MG63 (cell line): ENCODE measurements at places on chromosomes 7 and 10.

GRCh38 chr10:75726522-75727483 is 295.4 kb downstream of the LRMDA start:
- DNase-seq = no peak

GRCh38 chr10:46226232-46226631 is 60.6 kb upstream of the ANTXRL start:
- no peak for DNase-seq

DNA sequence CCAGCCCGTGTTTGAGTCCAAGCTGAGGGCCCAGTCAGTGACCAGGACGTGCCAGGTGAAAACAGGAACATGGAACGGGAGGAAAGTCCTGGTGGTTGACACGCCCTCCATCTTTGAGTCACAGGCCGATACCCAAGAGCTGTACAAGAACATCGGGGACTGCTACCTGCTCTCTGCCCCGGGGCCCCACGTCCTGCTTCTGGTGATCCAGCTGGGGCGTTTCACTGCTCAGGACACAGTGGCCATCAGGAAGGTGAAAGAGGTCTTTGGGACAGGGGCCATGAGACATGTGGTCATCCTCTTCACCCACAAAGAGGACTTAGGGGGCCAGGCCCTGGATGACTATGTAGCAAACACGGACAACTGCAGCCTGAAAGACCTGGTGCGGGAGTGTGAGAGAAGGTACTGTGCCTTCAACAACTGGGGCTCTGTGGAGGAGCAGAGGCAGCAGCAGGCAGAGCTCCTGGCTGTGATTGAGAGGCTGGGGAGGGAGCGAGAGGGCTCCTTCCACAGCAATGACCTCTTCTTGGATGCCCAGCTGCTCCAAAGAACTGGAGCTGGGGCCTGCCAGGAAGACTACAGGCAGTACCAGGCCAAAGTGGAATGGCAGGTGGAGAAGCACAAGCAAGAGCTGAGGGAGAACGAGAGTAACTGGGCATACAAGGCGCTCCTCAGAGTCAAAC is 5.2 kb downstream of the GIMAP5 start:
- DNase-seq = no peak

DNA sequence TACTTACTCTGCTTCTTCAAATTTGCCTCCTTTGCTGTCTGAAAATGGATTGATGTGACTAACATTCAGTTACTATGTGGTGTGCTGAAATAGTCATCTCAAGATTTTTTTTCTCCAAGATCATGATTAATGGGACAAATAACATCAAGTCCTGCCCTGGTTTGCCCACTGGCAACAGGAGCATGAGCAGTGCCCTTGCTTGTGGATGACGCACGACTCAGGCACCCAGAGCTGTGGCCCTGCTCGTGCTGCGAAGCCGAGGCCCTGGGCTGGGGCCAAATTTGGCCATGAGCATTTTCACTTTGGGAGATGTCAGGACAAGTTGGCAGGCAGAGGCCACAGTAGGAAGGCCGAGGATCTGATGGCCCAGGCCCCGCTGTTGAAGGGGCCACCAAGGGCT is 239.8 kb upstream of the IGFBP3 start:
- no peak for DNase-seq

DNA sequence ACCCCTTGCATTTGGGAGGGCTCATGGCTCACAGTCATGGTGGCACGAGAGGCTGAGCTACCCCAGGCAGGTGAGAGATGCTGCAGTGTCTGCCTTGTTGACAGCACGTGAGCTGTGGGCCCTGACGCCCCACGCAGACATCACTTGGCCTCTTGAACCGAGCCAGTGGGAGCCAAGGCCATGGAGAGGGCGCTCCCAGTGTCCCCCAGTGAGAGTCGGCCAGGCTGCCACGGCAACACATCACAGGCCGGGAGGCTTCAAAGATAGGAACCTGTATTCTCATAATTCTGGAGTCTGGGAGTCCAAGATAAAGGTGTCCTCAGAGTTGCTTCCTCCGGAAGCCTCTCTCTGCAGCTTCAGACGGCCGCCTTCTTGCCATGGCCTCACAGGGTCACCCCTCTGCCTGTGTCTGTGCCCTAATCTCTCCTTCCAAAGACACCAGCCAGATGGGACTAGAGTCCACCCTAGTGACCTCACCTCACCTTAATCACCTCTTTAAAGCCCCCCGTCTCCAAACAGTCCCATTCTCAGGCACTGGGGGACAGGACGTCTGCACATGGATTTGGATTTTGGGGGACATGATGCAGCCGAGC is 119.6 kb downstream of the KLF6 start:
- no peak for DNase-seq

DNA sequence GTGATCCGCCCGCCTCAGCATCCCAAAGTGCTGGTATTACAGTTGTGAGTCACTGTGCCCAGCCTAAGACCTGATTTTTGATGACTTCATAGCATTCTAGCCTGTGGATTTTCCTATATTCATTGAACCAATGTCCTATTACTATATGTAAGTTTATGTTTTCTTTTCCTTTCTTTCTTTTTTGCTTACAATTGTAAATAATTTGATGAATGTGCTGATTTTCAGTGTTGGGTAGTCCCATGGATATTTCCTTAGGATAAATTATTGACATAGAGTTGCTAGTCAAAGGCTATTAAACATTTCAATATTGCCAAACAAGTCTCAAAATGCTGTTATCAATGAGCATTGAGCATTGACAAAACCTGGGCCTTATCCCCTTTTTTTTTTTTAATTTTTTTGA is 9.9 kb upstream of the PHYH start:
- no peak for DNase-seq

DNA sequence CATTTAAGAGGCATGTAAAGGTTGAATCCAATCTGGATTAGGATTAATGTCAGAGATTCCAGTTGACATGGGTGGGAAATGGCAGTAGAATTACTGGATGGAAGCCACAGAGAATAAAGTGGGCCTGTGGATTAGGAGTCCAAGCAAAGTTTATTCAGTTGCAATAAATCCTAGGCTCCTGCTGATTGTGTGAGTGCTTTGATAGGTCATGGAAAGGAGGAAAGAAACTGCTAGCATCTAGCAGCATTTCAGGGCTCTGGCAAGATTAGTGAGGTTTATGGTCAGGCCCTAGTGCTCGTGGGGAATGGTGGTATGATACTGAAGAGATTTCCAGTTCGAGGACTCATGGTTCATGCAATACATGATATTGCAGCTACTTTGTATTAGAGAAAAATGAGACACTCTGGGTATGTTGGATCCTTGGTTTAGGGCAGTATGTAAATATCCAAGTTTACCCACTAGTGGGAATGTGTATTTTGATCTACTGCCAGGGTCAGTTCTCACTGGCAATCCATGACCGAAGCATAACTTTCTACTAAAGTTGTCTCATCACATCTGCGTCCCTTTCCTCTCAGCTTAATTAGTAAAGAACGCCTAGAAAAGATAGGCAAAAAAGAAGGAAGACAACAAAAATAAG is 235.0 kb downstream of the SUGCT start:
- DNase-seq = no peak

DNA sequence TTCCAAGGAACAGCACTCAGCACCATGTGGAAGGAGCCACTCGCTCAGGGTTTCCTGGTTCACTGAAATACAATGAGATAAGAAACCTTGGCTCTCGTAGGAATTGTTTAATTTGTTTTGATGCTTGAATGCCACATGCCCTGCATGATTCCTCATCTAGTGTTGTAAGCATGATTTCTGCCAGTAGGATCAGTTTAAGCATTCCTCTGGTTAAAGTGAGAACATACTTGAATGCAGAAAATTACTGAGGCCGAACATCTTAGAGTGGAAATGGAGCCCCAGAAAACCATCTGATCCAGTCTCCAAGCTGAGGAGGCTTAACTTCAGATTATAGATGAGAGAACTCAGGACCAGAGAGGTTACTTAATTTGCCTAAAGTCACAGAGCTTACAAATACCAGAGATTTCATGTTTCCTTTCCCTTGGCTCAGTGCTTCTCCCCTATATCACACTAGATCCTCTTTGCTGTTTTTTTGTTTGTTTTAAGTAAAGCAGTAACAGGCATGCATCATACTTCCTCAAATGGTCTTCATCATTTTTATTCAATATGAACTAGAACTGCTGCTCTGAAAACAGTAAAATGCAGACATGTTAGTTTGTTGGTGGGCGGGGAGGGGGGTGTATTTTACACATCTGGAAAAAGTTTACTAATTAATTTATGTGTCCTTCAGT is 125.1 kb downstream of the ADAM12 start:
- no peak for DNase-seq

DNA sequence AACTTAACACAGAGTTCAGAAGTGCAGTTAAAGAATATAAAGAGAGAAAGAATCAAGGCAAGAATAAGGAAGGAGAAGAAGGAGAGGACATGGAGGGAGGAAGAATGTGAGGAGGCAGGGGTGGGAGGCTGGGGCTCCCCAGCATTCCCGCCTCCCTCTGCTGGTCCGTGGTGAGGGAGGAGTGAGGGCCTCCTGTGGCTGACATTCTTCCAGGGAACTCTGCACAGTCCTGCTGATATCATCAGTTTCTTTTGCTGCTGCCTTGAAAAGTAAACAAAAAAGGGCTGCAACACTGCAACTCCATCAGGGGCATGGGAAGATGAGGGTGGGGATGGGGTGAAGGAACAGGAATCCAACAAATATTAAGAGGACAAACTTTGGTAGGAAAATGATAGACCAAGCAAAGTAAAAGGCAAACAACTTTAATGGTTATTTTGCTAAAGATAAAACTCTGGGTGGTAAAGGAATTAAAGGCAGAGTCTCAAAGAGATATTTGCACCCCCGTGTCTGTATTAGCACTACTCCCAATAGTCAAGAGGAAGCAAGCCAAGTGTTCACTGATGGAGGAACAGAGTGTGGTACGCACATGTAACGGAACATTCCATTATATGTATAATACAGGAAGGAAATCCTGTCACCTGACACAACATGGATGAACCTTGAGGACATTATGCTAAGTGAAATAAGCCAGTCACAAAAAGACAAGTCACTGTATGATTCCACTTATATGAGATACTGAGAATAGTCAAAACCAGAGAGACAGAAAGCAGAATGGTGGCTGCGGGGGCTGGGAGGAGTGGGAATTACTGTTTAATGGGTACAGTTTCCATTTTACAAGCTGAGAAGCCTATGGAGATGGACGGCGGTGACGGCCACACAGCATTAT is 8.0 kb upstream of the SPOCK2 start:
- no peak for DNase-seq

DNA sequence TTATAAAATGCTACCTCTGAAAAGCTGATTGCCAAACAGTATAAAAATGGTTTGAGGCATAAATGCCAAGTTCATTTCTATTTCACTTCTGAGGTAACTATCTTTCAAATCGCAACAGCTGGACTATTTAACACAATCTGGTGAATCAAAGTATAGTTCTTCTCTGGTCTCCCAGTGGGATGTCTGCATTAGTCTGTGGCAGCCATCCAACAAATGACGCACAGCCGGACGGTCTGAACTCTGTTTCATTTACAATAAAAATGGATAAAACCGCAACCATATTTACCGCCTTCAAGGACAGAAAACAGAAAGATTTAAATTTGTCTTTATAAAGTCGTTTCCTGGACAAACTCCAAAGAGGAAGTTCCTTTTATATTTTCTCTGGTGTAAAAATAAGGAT is 41.9 kb downstream of the ENO4 start:
- peak; percentile 92 for DNase-seq

- no peak for DNase-seq
Observed at GRCh38 chr7:16970732-16971482, 89.1 kb upstream of the AGR3 start.

DNA sequence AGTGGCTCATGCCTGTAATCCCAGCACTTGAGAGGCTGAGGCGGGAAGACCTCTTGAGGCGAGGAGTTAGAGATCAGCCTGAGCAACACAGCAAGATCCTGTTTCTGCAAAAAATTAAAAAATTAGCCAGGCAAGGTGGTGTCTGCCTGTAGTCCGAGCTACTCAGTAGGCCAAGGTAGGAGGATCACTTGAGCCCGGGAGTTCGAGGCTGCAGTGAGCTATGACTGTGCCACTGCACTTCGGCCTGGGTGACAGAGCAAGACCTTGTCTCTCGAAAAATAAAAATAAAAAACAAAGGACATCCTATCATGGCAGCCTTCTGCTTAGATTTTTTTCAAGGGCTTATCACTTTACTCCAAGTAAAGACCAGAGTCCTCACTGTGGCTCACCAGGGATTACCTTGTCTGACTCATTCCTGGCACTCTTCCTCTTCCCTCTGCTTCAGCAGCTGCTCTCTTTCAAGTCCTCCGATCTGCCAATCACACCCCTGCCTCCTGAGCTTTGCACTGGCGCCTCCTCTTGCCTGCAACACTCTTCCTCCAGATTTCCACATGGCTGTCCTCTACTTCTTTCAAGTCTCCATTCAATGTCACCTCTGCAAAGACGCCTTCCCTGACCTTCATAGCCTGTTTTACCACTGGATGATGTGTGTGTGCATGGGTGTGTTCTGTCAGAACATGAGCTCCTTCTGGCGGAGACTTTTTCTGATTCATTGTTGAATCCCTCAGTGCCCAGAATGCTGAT is 7.7 kb downstream of the PRTFDC1 start:
- peak; percentile 86 for DNase-seq

DNA sequence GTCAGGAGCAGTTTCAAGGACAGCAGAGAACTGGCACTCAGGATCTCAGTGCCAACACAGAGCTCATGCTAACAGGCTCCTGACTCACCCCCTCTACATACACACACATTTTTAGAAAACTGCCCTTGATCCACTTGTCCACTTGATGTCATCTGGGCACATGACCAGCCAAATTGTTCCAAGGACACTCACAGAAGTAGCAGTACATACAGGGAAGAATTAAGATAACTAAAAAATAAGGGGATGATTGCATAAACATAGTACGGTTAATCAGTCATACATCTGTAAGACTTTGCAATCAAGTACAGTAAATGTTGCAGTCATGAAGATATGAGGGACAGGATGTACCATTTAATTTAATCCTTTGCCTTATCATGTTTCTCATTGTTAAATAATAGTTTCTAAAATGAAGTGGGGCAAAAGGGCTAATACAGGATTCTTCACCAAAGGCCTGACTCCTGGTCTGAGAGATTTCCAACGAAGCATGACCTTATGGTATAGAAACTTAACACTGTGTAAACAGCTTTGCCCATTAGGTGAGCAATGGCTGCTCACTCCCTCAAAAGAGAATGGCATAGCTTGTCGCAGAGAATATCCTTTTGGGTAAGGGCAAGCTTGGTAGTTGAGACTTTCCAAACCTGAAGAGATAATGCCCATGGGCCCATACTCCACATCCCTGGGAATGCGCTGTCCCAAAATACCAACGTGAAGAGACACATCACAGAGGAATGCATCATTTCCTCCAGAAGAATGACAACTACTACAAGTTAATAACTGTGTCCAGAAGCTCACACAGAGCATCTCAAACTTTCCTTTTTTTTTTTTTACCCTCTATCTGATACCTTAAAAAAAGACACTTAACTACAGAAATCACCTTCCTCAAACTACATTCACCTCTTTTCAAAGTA is 94.1 kb downstream of the ARMH3 start:
- peak; percentile 54 for DNase-seq

GRCh38 chr7:92631850-92632487 is 41.8 kb upstream of the FAM133B start:
- no peak for DNase-seq

- DNase-seq = no peak
Observed at GRCh38 chr7:130337410-130337971, 7.1 kb upstream of the CPA5 start.

DNA sequence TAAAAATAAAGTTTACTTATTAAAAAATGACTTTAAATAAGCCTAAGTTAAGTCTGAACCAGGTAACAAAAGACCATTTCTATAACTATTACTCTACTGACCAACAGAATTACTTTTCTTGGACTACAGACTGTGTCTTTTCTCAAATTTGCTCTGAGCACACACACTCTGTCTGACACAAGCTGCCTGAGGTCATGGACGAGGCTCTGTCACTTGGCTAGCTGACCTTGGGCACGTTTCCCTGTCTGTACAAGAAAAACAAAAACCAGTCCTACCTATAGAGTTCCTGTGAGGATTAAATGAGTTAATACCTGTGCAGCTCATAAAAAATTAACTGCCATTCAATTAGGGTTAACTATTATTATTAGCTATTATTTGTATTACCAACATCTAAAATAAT is 22.9 kb downstream of the ATE1 start:
- DNase-seq = no peak
